ENCODE measurements at places on chromosomes 16 and 17.

GRCh38 chr16:89637379-89637778, 20.1 kb downstream of the CHMP1A start:
- no peak for DNase-seq

- no peak for DNase-seq
Measured at GRCh38 chr16:69626256-69626655, 60.5 kb downstream of the NFAT5 start.

GRCh38 chr17:4033751-4034251, 69.6 kb upstream of the ATP2A3 start:
- no peak for DNase-seq

GRCh38 chr17:35559495-35560210, 966 bp downstream of the SLFN14 start:
- DNase-seq, result no peak

- DNase-seq, result no peak
Measured at GRCh38 chr17:69050999-69051775, 9.5 kb downstream of the ABCA9 start.

GRCh38 chr17:71378036-71378435, 742.8 kb upstream of the SOX9 start:
- DNase-seq, result no peak

GRCh38 chr17:28598389-28598788, 436 bp downstream of the SPAG5 start:
- peak; percentile 66 for DNase-seq

GRCh38 chr17:16439811-16440351, 24.5 kb downstream of the TRPV2 start:
- DNase-seq, result no peak

DNA sequence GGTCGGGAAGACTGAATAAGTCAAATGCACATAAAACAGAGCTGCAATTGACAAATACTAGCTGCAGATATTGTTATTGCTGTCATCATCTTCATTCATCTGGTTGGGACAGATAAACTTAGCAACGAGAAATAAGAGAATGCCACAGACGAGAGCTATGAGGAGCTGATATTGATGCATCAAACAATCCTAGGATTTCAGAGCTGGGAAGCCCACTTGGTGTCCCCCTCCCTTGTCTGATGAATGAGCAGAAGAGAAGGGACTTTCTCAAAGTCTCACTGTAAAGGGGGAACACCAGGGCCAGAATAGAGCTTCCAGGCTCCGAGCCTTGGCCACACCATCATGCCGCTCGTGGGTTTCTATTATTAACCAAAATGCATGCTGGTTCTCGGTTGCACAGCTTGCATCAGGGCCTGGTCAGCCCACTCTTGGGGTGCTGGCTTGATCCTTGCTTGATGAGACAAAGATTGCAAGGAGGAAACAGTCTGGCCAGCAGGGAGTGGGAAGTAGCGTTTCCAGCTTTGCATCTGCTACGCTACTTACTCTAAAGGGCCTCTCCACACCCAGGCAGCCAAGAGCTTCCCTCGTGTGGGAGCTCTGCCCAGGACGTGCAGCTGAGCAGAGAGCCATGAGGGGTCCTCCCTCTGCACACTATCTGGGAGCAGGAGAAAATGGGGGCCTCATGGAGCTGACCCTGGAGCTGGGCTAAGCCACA, 28.4 kb upstream of the EMP2 start:
- DNase-seq, result no peak

GRCh38 chr16:11283820-11284248, 2.7 kb upstream of the PRM1 start:
- DNase-seq, result no peak

DNA sequence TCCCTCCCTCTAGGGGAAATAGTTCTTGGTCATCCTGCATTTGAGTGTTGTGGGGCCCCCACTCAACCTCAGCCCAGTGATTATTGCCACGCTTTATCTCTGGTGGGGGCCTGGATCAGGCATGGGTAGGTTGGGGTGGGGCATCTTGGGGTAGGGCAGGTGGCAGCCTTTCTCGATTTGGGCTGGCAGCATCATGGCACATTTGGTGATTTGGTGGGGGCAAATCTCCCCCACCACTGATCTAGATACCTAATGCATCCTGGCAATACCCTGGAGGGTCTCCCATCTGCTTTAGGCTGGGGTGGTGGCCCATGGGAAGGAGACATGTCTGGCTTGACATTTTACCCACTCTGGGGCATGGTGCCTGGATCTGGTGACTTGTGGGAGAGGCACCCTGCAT, 40.2 kb downstream of the NLRP1 start:
- DNase-seq, result no peak

- no peak for DNase-seq
Measured at GRCh38 chr16:30367349-30368009, 2.8 kb downstream of the TBC1D10B start.

DNA sequence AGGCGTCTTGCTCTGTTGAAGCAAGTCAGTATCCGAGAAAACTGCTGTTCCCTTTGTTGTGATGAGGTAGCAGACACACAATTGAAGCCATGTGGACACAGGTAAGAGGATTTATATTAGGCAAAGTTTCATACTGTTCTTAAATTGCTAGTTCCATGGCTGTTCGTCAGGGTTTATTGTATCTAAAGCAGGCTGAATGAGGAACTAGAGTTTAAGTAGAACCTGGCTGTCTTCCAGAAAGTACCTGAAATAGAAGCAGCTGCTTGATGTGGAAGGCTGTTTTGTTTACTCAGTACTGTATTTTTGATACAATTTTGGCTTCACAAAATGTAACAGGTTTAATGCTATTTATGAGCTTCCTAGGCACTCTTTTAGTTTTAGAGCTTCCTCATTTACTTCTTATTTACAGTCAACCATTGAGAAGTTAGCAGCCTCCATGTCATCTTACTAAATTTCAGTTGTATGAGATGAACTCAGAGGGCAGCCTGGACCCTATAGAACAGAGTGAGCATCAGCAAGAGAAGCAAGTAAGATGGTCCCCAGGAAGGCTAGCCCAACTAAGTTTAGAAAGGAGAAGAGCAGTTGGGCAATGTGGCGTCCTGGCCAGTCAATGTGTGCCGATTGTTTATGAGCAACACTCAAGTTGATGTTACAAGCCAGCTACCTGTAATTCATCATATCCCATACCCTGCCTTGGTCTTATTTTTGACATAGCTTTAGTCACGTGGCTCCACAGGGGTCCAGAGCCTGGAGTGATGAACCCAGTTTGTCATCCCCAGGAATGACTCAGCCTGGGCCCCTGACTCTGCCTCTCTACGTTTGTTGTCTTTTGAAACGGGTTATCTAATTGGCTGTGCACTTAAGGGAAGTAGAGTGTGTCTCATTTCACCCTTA, 9.7 kb upstream of the ARL2BP start:
- DNase-seq, result peak; percentile 93

DNA sequence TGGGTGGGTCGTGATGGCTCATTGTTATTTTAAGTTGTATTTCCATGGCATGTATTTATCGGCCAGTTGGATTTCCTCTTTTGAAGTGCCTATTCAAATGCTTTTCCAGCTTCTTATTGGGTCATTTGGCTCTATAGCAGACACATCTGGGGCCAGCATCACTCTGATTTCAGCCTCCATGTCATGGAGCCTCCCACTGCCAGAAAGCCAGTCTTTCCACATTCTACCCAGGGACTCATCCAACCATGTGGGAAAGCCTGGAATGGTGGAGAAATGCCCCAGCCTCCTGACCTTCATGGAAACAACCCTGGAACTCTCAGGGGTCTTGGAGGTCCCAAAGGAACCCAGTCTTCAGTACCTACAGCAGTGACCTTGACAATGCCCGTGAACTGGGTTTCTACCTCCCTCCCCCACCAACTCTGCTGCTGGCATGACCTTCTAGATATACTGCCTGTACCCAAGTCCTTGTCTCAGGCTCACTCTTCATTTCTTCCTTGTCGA, 33.8 kb upstream of the ADGRG1 start:
- DNase-seq, result no peak

- no peak for DNase-seq
Measured at GRCh38 chr17:80765241-80765961, 220.8 kb downstream of the RPTOR start.

DNA sequence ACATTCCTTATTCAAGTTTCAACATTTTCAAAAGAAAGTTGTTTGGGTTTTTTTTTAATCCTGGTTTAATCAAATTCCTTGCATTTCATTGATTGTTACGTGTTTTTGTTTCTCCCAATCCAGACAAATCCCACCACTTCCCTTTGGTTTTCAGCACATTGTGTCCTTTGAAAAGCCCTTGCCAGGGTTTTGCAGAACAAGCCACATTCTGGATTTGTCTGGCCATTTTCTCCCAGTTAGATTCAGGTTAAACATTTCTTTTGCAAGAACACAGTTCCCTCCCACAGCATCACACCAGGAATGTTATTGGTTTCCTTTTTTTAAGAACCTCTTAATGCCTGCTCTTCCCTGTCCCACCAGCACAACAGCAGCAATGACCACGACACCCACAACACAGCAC, 278.0 kb upstream of the SALL1 start:
- no peak for DNase-seq

DNA sequence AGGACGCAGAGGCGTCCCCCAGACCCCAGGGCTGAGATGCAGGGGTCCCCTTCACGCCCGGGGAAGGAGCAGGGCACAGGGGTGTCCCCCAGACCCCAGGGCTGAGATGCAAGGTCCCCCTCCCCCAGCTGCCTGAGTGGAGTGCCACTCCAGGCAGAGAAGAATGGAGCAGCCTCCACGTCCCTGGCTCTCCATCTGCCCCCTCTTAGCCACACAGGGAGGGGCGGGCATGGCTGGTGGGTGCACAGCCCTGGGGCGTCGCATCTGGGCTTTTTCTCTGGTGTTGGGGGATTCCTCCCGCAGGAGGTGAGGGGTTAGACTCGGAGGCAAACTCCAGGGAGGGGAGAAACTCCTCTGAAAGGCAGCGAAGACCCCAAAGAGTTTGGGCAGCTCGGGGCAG, 17.5 kb downstream of the CIBAR2 start:
- no peak for DNase-seq

GRCh38 chr17:57552114-57552624, 192.9 kb downstream of the CCDC182 start:
- DNase-seq, result no peak

GRCh38 chr17:73429440-73430164, 117.8 kb upstream of the CDC42EP4 start:
- peak; percentile 70 for DNase-seq

DNA sequence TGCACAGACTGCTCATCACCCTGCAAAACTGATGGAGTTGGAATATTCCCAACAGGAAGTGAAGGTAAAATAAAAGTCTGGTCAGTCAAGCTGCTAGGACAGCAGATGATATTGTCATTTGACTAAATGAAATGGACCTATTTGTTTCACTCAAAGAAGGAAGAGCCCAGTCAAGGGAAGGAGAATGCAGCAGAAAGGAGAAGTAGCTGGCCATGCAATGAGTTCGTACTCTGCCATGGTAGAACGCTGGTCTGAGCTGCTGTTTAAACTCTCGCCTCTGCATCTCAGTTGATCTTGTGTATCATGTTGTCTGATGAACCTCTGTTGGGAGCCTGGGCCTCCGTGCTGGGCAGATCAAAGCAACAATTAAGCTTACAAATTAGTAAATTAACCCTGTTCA, 15.6 kb upstream of the YPEL2 start:
- no peak for DNase-seq

DNA sequence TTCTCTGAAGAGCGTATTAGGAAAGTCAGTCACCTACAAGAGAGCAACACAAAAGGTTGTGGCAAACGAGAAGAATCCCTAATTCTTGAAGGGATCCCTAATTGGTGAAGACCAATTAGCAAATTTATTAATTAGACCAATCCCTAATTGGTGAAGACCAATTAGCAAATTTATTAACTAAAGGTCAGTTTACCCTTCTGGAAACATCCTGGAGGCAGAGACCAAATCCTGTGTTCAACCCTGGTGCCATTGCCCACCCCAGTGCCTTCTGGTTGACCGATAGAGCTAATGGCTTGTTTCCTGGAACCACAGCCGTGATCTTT, 74.2 kb downstream of the WIPI1 start:
- DNase-seq, result no peak

GRCh38 chr17:27751622-27752490, 48.5 kb downstream of the NOS2 start:
- no peak for DNase-seq
